ENCODE measurements at places on chromosomes 12 and 14.

- no peak for DNase-seq
These were observed 142.5 kb downstream of the SYNE2 start for GRCh38 chr14:63995285-63995684.

DNA sequence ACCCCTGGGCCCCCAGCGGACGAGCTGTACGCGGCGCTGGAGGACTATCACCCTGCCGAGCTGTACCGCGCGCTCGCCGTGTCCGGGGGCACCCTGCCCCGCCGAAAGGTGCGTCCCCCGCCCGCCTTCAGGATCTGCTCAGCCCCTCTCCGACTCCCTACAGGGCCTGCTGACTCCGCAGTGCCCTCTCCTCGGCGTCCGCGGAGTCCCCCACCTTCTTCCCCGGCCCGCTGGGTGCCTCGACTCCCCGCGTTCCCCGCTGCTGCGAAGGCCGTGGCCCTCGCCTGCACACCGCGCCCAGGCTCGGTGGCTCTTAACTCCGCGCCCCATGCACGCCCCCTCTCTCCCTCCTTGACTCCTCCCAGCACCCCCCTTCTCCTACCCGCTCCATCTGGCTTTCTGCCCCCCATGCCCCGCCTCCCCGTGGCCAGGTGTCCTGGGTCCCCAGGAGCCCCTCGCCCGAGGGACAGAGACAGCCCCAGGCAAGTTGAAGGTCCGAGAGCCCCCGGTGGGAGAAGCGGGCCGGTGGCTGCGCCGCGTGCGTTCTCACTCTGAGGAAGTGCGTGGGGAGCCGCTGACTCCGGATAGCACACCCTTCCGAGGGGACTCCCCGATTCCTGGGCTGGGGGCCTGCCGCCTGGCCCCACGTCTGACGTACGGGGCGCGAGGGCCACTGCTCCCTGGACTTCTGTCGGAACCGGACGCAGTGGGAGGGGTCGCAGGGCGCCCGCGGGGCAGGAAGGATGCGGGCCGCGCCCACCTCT, 594 bp downstream of the TAMALIN start:
- DNase-seq, result no peak

GRCh38 chr12:68641138-68641537, 30.4 kb downstream of the RAP1B start:
- DNase-seq, result no peak

DNA sequence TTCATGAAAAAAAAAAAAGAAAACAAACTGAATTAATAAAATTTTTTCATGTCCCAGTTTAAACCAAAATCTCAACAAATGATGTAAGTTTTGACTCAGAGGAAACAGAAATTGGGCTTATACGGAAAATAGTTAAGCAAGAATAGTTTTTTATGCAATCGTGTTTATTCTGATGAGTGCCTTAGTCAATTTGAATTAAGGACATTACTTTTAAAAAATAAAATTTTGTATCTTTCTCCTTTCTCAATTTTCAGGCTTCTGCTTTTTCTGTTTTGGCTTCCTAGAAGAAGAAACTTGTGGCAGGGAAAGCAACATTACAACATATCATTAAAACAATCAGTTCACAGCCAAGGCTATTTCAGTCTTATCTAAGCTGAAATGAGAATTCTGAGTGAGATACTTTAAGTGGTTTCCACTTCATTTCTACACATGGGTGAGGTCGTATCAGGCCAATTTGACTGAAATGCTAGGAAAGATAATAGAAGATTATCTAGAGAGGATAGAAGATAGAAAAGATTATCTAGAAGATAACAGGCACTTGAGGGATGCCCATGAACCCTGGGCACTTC, 52.4 kb downstream of the BCL2L14 start:
- DNase-seq, result no peak

- no peak for DNase-seq
These were observed 22.0 kb upstream of the SRRM4 start for GRCh38 chr12:118959348-118959747.

DNA sequence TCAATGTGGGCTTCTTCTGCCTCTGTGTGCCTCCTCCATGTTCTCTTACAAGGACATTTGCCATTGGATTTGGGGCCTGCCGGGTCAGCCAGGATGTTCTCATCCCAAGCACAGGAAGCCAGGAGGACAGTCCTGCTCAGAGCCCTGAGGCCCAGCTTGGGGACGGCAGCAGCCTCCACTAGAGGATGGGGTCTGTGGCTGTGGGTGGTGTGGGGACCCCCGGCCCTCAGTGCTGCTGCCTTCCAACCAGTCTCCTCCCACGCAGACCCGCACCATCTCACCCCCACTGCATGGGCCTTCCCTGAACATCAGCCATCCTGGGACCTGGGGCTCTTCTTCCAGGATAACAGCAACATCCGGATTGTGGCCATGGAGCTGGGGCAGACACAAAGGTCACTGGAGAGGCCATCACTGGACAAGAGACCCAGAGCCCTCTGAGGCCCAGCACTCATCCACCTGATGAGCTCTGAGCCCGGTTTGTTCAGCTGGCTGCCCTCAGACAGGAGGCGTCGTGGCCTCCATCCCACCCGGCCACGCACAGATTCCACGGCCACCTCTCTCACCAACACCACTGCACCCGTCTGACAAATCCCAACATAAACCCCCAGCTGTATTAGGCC, 56.5 kb upstream of the C14orf180 start:
- DNase-seq, result no peak

DNA sequence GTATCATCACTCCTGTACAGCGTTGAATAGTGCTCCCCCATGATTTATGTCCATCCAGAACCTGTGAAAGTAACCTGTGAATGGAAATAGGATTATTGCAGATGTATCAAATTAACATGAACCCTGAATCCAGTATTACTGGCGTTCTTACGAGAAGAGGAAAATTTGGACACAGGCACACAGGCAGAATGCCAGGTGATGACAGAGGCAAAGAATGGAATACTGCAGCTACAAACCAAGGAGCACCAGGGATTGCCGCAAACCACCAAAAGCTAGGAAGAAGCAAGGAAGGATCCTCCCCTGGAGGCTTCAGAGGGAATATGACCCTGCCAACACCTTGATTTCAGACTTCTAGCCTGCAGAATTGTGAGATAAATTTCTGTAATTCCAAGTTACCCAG, 113.5 kb upstream of the EGLN3 start:
- no peak for DNase-seq

DNA sequence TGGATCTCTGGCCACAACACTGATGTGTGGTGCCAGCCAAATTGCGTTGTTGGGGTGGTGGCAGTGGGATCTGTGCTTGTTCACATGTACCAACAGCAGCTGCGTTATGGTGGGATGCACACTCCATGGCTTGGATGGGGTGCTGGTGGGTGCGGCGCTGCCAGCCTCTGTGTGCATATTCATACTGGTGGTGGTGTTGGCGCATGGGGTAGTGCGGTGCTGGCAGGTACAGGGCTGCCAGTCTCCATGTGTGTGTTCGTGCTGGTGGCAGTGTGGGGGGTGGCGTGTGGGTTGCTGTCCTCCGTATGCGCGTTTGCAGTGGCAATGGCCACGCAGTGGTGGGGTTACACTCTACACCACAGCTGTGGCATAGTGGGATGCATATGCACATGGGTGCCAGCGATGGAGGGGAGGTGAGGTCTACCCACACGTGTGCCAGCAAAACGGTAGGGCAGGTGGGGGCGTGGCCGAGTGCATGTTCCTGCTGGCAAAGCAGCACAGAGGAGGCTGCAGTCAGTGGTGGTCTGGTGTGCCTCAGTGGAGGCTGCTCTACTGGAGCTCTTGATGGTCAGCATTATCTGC, 26.5 kb downstream of the RAD51B start:
- DNase-seq, result no peak

GRCh38 chr12:131755305-131756113, 44.6 kb downstream of the SFSWAP start:
- peak; percentile 67 for DNase-seq

- DNase-seq, result peak; percentile 62
These were observed 558 bp downstream of the KLHDC2 start for GRCh38 chr14:49768301-49769121.

GRCh38 chr12:98519257-98519907, 4.0 kb downstream of the TMPO start:
- DNase-seq, result no peak

DNA sequence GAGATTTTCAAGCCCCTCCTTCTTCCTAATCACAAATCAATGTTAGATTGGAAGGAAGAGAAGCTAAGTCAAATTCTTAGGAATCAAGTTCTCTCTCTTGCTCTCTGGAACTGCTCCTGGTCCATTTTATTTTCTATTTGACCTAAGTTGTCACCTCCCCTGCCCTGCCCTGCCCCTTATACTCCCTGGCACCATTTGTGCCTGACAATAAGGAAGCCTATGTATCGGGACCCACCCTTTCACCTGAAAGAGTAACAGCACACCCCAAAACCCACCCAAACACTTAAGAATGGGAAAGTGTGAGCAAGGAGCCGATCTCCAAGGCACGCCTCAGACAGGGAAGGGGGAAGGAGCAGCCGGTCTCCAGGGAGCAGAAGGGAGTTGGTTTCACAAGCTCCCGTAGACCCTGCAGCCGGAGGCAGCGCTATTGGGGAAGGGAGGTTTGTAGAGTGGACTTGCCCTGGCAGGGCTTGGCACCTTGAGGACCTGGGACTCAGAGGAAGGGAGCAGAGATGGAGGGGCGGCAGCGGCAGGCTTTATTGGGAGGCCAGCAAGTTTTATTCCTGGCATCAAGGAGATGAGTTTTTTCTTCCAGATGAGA, 1.6 kb downstream of the LRRC74A start:
- no peak for DNase-seq

DNA sequence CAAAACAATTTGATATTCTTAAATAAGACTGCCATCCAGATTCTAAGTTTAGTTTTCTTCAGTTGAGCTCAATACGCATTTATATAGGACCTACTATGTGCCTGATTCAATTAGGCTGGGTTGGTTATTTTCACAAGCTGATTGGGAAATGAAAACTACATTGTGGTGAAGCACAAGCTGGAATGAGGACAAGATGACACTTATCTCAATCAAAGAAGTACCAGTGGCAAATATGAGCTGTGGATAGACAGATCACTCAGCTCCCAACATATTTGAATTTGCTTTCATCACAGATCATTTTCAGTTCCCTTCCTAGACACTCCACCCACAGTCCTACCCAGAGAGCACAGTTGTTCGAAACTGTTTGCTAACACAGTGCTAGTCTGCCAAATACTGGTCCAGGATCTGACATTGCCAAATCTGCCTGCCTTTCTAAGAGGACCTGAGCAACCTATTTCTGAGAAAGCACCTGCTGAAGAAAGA, 74.7 kb downstream of the LLPH start:
- no peak for DNase-seq

- no peak for DNase-seq
These were observed 255.5 kb downstream of the SNAPC1 start for GRCh38 chr14:62017651-62018230.

DNA sequence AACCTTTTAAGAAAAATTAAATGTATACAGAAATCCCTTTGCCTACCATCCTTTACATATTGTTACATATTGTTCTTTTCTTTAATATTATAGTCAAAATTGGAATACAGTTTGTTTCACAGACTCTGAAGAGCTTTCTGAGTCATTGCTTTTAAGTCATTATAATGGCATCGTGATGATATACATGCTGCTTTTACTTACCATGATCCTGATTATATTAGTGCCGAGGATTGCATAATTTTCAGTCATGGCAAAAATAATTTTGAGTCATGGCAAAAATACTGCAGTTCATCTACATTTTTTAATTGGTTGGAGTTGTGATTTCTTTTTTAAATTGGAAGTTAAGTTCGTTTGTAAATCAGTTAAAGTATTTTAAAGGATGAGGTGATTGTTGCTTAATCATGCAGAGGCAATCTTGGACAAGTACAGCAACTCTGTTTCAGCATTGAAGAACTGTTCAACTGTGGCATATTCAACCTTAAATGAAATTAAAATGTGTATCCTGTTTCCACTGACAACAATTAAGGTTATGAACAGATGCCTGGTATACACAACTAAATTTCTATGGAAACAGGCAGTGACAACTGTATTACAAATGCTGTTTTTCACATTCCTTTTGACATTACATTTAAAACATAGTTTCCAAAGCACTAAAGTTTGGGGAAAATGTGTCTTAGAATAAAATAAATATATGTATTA, 142.3 kb downstream of the PCNX1 start:
- no peak for DNase-seq

- DNase-seq, result no peak
These were observed 317.0 kb downstream of the CEP128 start for GRCh38 chr14:80624581-80624980.

GRCh38 chr12:125674554-125675338, 609.5 kb downstream of the AACS start:
- DNase-seq, result no peak

- DNase-seq, result peak; percentile 94
These were observed 40.9 kb upstream of the SMUG1 start for GRCh38 chr12:54229624-54230212.

GRCh38 chr14:65277580-65278270, 134.8 kb upstream of the FUT8 start:
- DNase-seq, result no peak

- peak; percentile 81 for DNase-seq
These were observed 116.6 kb downstream of the SLC35F4 start for GRCh38 chr14:57749267-57749666.

DNA sequence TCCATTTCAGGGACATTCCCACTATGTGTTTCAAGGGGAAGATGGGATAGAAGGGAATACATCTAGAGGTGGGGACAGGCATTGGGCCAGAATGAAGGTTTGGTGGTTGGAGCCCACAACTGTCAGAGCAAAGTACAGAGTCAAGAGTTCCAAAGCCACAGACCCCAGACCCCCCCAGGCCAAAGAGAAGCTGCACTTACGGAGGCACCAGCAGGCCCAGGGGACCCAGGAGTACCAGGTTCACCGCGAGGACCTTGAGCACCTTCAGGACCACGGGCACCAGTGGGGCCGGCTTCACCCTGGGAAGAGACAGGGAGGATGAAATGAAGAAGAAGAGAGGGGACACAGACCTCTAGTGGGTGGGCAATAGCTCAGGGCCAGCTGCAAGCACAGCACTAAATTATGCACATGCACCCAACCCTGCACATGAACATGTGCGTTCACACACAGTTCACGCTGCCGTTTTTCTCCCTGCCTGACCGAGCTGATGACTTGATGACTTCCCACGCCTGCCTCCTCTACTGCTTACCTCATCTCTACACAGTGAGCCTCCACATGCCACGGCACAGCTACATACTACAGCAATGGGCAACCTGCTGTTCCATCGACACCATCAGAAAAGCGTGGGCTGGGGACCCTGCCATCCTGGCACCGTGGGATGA, 16.7 kb downstream of the COL2A1 start:
- DNase-seq, result no peak

Data from ACHN (cell line).